ENCODE measurements at places on chromosomes 13 and 19.

- DNase-seq = no peak
Observed at GRCh38 chr13:33205224-33205623, 80.3 kb downstream of the STARD13 start.

- DNase-seq = no peak
Observed at GRCh38 chr19:30082168-30082567, 140.1 kb downstream of the URI1 start.

DNA sequence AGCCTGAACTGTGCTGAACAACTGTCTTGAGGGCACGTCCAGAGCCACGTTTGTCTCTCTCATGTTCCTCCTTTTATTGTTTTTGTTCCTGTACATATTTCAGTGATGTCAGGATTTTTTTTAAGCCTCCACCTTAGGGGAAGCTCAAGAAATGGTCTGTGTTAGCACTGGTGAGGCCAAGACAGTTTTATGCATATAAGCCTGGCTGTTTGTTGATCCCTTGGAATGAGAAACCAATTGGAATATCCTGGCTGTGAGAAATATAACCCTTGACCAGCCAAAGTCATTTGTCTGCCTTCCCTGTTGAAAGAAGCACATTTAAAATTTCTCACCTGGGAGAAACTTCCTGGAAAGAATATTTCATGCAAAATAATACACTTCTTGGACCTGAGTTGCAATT lies 115.8 kb downstream of the DNAJC15 start:
- no peak for DNase-seq

DNA sequence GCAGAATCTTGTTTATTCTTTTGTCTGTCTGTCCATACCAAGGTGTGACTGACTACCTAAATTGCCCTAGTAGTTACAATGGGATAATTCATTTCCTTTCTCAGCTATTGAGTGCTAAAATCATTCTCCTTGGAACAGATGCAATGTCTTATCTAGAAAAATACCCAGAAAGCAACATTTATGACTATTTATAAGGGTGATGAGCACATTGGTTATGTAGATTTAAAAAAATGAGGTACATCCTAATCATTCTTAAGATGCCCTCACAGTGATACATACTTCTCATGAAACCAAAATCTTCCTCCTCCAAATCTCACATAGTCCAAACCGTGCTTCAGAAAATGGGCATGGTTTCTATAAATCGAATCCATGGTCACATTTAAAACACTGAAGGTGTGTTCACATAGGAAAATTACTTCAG lies 11.6 kb upstream of the UBE2L5 start:
- no peak for DNase-seq

GRCh38 chr19:46390121-46390858 lies 23.1 kb downstream of the CCDC8 start:
- no peak for DNase-seq

DNA sequence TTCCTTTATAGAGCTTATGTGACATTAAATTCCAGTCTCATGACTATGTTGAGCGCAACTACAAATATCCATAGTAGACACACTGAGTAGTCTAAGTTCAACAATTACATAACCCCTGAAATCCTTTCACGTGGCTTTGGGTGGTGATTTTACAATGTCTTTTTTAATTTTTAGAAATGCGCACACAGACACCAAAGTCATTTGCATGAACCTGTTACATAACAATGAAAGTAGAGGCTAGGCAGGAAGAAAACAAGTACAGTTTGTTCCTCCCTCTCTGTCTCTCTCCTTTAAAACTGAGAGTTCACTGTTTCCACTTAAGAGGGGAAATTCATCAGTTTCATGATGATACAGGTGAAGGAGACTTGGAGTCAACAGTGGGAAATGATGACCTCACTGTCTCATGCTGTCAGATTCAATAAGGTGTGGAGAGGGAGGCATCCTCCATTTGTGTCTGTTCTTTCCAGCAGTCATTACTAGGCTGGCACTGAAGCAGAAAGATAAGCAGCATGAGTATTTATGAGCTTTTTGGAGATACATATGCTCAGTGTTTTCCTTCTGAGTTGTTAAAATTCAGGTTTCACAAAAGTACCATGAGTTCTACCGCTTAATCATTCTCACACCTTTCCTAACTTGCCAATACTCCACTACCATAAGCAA lies 201.8 kb downstream of the LHFPL6 start:
- no peak for DNase-seq

- no peak for DNase-seq
Observed at GRCh38 chr13:110665491-110666254, 40.2 kb downstream of the CARS2 start.

DNA sequence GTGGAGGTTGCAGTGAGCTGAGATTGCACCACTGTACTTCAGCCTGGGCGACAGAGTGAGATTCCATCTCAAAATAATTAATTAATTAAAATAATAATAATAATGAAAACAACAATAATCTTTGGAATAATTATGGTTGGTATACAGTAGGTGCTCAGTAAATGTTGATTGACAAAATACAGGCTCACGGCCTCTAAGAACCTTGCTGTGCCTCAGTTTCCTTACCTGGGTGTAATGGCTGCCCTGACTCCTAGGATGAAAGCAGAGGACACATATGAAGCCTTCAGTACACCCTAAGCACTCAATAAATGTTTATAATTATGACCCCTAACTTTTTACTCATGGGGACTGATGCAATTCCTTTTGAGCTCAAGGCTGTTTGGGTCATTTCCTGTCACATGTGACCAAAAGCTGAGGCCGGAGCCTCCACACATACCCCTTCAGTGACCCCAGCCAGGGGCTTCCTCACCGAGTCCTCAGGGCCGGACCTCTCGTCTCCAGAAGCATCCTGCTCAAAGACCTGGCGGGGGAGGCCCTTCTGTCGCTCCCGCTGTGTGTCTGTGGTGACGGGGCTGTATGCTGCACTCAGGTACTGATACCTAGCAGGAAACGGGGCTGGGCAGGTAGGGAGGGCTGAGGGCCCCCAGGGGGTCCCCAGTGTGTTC lies 10.5 kb downstream of the DOCK6 start:
- no peak for DNase-seq

DNA sequence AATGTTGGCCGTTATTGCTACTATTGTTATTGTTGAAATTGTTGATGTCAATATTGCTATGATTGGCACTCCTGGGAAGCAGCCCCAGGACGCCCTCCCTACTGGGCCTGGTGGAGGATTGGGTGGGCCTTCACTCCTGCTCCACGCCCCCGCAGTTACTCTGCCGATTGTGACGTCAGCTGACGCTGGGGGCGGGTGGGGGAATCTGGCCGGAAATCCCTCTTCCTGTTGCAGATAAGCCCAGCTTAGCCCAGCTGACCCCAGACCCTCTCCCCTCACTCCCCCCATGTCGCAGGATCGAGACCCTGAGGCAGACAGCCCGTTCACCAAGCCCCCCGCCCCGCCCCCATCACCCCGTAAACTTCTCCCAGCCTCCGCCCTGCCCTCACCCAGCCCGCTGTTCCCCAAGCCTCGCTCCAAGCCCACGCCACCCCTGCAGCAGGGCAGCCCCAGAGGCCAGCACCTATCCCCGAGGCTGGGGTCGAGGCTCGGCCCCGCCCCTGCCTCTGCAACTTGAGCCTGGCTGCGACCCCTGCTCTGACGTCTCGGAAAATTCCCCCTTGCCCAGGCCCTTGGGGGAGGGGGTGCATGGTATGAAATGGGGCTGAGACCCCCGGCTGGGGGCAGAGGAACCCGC lies at the start of gene ETV2:
TSS of gene ETV2 (plus strand) at position 231 of the 637 bp plus-strand sequence. CDS start 716 bp downstream, outside the sequence.
- no peak for DNase-seq

- DNase-seq = no peak
Observed at GRCh38 chr13:85091631-85092234, 707.5 kb downstream of the SLITRK6 start.

GRCh38 chr19:10920781-10921180 lies 7.7 kb downstream of the YIPF2 start:
- no peak for DNase-seq

GRCh38 chr19:38294090-38294489 lies 10.0 kb upstream of the C19orf33 start:
- DNase-seq = no peak

GRCh38 chr13:24042710-24043440 lies 117.6 kb upstream of the SPATA13 start:
- no peak for DNase-seq

DNA sequence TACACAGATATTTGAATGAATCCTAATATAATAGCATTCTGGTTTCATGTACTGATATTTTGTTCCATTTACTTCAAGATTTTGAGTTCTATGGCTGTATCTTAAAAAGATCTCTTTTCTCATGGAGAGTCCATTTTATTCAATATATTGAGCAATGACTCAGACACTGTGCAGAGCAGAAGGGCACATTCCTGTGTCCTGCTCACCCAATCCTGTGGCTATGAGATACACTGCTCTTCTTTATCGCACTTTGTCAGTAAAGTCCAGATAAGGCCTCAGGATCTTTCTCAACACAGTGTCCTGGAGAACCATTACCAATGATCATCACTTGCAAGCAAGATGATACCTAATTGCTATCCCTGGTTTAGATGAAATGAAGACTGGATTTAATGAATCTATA lies 155.0 kb downstream of the CYSLTR2 start:
- no peak for DNase-seq

- no peak for DNase-seq
Observed at GRCh38 chr13:23724196-23724970, 154.2 kb downstream of the TNFRSF19 start.

- DNase-seq = no peak
Observed at GRCh38 chr19:10206226-10206885, 11.6 kb upstream of the DNMT1 start.

DNA sequence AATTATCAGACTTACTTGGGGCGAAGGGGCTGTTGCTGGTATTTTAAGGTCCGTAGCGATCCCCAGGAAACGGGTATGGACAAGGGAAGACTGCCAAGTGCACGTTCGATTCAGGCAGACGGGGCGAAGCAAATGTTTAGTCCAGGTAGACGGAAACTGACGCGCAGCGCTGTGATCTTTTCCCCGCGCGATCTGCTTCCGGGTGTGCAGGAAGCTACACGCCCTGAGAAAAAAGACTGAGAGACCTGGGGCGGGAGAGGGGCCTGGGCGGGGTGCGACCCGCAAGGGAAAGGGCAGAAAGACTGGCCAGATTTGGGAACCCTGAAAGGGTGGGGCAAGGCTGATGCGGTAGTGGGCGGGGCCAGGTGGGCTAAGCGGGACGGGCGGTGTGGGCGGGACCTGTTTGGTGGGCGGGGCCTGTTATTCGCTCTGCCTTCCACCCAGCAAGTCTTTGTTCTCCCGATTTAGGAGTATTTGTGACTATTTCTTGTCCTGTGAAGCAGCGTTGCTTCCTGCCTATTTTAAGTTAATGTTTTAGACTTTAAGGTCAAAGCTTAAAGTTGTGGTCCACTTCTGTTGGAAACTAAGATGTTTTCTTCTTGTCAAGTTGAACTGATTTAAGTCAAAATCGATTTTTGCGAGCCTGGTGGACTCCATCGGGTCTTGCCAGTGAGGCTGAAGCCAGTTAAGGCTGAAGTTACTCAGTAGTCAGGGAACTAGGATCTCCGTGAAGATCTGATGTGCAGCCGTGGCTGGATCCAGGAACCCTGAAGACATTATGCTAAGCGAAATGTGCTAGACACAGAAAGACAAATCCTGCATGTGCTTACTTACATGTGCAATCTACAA lies at the start of gene ZNF836:
TSS of gene ZNF836 (minus strand) at position 301 of the 849 bp plus-strand sequence. CDS start 3,549 bp downstream, outside the sequence.
- DNase-seq = peak; percentile 14

- no peak for DNase-seq
Observed at GRCh38 chr13:52109116-52109670, 19.7 kb downstream of the NEK5 start.

DNA sequence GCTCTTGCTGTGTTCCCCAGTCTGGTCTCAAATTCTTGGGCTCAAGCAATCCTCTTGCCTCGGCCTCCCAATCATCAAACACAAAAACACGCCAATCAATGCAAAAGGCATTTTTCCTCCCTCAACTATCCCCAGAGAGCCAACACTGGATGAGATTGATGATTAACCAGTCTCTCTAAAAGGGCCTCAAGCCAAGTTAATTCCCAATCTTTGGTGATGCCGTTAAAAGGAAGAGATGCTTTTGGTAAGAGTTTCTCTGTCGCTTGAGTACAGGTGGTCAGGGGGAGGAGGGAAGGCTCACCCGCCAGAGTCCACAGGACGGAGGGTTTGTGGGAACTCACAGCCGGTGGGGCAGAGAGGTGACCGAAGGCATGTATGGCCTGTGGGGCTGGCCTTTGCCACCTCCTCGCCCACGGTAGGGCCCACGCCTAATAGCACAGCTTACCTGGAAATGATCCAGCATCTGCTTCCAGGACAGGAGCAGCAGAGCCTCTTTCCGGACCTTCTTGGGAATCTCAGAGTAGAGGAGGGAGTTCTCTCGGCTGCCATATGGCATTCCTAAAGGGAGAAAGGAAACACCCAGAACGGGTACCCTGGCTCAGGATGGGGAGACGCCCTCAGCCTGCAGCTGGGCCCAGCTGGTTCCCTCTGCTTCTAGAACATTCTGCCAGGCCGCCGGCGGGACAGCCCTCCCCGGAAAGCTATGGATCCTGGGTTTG lies 18.1 kb downstream of the DPP9 start:
- no peak for DNase-seq

- no peak for DNase-seq
Observed at GRCh38 chr13:49292742-49293486, 45.2 kb downstream of the CDADC1 start.

DNA sequence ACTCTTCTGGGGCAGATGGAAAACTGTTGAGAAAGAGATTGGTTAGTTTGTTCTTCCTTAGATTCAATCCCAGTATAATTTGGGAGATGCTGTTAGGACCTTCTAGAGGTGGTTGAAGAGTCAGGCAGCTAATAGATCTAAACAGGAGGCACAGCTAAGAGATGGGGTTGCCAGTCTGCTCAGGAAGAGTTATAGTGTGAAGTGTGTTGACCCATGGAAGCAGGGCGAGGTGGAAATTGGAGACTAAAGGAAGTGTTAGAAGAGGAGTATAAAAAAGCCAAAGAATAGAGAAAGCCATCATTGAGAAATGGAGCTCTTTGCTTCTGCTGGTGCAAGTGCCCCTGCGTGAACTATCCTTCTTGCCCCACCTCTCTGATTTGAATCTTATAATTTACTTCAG lies 3.8 kb upstream of the OXGR1 start:
- DNase-seq = no peak

DNA sequence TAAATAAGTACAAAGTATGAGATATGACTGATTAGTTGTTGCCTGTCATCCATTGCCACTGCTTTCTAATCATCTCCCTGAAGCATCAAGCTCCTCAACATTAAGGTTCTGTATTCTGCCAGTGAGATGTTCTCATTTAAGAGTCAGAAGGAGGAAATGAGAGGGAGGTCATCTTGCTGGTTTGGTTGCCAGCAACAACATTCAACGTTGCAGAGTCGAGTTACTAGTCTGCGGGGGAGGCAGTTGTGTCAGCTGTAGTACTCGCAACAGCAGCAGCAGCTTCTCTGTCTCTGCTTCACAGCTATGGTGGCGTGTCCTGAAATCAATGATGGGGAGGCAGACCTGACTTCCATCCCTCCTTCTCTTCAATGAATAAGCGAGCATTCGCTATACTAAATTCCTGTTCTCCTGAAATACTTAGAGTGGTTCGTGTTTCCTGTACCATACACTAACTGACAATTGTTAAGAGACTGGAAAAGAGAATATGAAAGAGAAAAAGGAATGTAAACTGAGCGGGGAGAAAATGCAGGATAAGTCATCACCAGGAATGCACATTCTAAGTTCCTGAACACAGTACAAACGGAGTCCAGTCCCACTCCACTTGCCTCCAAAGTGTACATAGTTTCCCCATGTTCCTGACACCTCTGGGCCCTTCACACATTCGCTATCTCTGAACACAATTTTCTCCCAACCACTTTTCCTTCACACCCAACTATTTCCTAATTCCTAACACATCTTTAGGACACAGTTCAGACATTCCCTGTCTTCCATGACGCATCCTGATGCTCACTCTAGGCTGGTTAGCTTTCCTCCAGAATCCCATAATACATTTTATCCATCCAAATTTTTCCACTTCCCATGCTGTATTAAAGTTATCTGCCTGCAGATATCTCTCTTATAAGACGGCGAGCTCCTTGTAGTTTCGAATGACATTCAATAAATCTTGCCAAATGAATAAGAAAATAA lies 263.0 kb downstream of the KLF12 start:
- DNase-seq = no peak

Data from GM04503 (cell line).